ENCODE measurements at places on chromosomes 4 and X. TPM values are rescaled to one million over a fixed set of nuclear protein-coding genes. Genes with fewer than 3 reads are reported as not detected.

Gene PACRGL
- total RNA-seq = 24.3 TPM

Gene LINC00632
- total RNA-seq = 1.8 TPM

Gene GRPR
- 0.25 TPM for total RNA-seq

Gene ZDHHC15
- 0.67 TPM for total RNA-seq

Gene SGMS2
- total RNA-seq = 4.1 TPM

DNA sequence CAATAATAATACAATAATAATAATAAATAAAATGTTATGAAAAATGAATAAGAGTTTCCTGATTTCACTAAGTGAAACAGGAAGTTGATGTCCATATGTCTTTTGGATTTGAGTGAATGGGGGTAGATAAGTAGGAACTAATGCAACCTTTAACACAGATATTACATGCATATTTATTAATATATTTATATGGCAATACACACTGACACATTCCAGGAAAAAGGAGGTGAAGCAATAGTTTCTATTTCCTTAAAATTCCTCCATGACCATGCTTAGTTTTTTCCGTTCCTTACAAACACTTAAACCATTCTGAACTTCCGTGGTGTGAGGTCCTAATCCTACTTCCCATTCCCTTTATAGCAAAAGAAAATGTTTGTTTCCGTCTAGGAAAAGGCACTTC lies 48.3 kb downstream of the ATXN3L start:
- H3K27me3 ChIP-seq = no peaks in the 10 kb centered on the region
- no peak overlapping the region for H3K27ac ChIP-seq
- DNase-seq = no peak

DNA sequence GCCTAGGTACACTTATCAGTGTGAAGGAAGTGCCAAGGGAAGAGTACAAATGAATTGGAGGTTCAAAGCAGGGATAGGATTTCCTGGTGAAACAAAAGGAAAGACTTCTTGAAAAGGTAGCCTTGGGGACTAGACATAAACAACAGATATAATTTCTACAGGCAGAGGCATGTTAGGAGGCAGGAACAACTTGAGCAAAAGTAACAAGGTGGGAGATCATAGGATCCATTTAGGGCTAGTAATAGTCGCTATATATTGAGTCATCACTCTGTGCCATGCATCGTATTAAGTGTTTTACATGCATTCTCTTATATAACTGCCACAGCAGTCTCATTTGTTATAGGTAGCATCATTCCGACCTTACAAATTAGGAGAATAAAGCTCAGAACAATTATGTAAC lies 98.3 kb upstream of the EOLA2 start:
- H3K4me3 ChIP-seq = no peak overlapping the region
- DNase-seq = no peak
- peaks cover 13% of the 10 kb centered on the region for H3K4me1 ChIP-seq
- H3K27me3 ChIP-seq = no peaks in the 10 kb centered on the region
- H3K27ac ChIP-seq = peak overlapping the region; percentile 36
- H3K36me3 ChIP-seq = no peaks in the 10 kb centered on the region

DNA sequence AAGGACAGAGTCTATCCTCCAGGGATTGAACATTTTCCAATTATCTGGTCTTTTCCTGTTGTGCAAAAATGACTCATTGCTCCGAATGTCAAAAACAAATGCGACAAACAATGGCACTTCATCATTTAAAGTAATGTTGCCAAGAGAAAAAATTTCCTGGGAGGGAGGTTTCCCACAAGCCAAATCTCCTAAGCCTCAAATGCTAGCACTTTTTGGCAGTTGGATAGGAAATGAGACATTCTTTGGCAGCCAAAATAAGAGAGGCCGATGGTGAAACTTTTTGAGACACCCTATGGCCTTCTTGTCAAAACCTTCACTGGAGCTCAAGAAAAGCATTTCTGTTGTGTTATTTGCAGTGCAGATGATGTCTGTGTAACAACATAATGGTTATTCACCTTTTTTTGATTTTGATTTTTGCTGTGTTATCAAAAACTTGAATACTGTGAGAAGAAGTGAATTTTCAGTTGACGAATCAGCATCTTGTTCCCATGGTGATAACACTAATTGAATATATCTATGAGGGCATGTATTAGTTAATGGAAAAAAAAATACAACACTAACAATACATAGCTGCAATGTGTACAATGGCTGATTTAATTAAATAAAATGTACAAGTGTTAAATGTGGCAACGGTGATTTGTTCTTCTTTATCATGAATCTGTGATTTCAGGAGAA lies 333.8 kb downstream of the ANK2 start:
- no peaks in the 10 kb centered on the region for H3K27me3 ChIP-seq
- H3K4me3 ChIP-seq = no peak overlapping the region
- H3K36me3 ChIP-seq = peaks cover 13% of the 10 kb centered on the region
- H3K27ac ChIP-seq = no peak overlapping the region

DNA sequence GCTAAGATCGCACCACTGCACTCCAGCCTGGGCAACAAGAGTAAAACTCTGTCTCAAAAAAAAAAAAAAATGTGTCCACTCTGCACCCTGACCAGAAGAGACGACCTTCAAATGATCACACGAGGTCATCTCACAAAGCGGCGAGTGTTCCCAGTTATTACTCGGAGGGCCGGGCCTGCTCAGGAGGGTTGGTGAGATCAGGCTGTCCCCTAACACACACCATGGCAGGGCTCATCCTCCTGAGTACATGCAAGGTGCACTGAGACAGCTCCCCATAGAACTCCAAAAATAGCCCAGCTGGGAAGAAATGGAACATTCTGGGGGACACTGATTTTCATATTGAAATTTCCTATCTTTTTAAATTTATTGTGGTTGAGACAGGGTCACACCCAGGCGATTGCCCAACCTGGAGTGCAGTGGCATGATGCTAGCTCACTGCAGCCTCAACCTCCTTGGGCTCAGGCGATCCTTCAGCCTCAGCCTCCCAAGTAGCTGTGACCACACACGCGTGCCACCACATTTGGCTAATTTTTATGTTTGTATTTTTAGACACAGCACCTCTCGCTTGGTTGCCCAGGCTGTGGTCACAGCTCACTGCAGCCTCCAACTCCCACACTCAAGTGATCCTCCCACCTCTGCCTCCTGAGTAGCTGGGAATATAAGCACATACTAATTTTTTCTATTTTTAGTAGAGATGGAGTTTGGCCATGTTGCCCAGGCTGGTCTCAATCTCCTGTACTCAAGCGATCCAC lies 51.5 kb downstream of the DHRSX start:
- no peaks in the 10 kb centered on the region for H3K27me3 ChIP-seq
- no peak overlapping the region for H3K4me3 ChIP-seq
- H3K36me3 ChIP-seq = no peaks in the 10 kb centered on the region
- no peaks in the 10 kb centered on the region for H3K4me1 ChIP-seq
- DNase-seq = no peak

GRCh38 chrX:124208660-124209059 lies 123.8 kb upstream of the TEX13D start:
- peak; percentile 48 for DNase-seq
- no peak overlapping the region for H3K27ac ChIP-seq

GRCh38 chr4:8225706-8226443 lies 26.8 kb downstream of the SH3TC1 start:
- DNase-seq = peak; percentile 88
- no peaks in the 10 kb centered on the region for H3K27me3 ChIP-seq
- H3K4me3 ChIP-seq = no peak overlapping the region

Measured in SJCRH30 (cell line).